Upper lobe of left lung (tissue), 6 donors: ENCODE measurements at places on chromosomes 5 and 9. TPM values are rescaled to one million over a fixed set of nuclear protein-coding genes. Genes with fewer than 3 reads are reported as not detected.
A peak's percentile ranks its signal among the peaks of the same experiment; 100 is the strongest.

The CTXN3 gene
- total RNA-seq = not detected

The PCDHA2 gene
- 0.13 TPM for total RNA-seq

The DNAJC25 gene
- 4.5 TPM for total RNA-seq

The SNCAIP gene
- total RNA-seq = 1.2 TPM

The RASEF gene
- 20.2 TPM for total RNA-seq

The BTNL3 gene
- total RNA-seq = not detected

The PTGS1 gene
- total RNA-seq = 9.6 TPM

The CBY3 gene
- not detected for total RNA-seq

The CD180 gene
- total RNA-seq = 1.00 TPM

GRCh38 chr5:172403189-172403796, 51.0 kb downstream of the SH3PXD2B start:
- peak; percentile 37 for DNase-seq

DNA sequence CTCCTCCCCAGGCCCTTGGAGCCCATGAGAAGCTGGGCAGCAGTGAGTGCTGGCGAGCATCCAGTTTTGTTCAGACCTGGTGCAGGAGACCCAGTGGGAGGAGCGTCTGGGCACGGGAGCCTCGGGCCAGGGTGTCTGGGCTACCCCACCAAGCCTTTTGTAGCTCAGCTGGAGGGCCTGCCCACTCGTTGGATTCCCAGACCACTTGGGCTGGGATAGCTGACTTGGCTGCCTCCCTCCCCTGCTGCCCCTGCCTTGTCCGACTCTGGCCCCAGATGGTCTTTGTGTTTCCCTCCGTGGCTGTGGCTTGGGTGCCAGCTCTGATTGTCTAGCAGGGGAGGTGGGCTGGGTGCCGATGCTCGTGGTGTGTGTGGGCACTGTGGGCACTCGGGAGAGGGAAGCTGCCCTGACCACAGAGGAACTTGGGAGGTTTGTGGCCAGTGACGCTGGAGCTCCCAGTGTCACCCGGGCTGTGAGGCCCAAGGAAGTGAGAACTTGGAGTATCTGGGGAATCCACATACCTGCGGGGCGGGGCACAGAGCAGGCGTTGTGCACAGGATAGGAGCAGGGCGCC, 47.3 kb downstream of the WNK2 start:
- DNase-seq = peak; percentile 68

- DNase-seq = no peak
Measured at GRCh38 chr9:14797435-14797834, 74.9 kb upstream of the CER1 start.

DNA sequence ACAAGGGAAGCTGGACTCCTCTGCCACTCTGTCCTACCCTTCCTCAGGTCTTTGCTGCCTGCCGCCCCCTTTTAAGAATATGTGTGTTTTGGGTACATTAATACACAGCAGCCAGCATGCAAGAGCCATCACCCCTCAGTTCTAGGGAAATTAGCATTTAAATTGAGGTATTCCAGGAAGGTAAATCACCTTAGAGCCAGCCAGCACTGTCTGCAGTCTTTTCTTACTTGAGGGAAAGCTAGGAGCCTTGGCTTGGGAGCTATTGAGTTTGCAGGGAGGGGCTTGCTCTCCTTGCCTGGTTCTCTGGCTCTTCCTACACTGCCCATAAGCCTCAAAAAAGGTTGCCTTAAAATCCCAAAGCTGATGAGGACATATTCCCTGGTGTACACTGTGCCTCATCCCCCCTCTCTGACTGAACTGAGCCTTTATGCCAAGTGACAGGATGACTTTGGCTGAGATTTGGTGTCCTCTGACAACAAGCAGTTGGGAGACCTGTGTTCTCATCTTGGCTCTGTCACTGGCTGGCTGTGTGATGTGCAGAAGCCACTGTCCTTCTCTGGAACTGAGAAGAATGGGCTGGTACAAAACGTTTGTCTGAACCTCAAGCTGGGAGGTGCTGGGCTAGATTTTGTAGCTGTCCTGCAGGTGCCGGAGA, 54.1 kb downstream of the TRIM32 start:
- no peak for DNase-seq

GRCh38 chr5:148768806-148769415, 57.5 kb upstream of the ADRB2 start:
- DNase-seq = no peak

DNA sequence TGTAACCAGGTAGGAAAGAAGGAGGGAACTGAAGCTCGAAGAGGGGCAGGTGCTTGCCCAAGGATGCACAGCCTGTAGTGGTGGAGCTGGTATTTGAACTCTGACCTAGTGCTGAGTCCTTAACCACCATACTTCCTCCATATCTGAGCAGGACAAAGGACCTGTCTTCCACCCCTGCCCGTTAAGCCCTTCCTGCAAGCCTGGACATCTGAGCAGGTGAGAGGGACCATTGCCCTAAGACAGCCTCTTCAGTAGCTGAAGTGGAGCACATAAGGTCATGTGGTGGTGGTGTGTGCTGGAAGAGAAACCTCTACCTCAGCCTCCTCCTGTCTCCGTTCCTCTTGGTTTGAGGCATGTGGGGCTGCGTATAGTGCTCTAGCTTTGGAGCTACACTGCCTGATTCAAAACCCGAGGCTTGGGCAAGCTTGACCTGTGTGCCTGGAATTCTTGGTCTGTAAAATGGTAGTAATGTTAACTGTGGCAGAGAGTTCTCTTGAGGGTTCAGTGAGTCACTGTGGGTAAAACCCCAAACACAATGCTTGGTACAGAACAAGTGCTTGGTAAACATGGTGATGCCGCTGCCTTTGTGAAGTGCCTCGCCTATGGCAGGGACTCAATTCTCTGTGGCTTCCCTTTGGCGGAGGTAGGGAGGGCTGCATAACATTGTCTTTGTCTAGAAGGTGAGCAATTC, 7.4 kb downstream of the GALNT10 start:
- DNase-seq = peak; percentile 85

DNA sequence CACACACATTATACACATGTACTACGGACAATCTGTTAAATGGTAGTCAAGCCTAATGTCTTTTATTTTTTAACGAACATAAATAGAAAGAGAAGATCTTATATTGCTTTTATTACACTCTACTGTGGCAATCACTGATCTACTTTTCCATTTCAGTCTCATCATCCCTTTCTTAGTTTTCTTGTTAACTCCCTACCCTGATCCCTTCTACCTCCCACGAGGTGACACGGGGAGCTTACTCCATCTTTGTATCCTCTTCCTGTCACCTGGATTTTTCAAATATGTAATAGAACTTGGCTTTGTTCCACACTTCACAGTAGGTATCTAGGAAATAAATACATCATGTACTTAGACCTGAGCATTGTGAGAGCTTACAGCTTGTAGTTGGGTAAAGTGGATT, 211.0 kb downstream of the PIK3R1 start:
- DNase-seq = no peak

DNA sequence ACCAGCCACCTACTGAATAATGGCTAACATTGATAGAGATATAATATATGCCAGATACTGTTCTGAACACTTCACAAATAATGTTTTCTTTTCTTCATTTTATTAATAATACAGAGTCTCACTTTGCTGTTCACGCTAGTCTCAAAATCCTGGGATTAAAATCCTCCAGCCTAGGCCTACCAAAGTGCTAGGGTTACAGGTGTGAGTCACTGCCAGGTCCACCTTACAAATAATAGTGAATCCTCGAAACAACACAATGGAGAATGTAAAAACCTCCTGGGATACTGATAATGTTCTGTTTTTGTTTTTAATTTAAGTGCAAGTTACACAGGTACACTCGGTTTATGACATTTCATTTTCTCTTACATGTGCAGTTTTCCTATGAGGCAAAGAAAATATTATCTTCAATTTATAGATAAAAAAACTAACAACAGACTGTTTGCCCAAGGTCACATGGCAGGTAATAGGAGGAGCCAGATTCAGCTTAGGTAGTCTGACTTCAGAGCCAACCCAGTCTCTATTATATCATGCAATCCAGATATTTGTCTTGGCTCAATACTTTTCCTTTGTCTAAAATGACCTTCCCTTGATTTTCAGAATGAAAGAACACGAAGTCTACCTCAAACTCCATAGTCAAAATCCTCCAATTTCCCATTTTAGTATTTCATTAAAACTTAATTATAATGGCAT, 7.8 kb downstream of the ZFR start:
- DNase-seq = no peak

- no peak for DNase-seq
Measured at GRCh38 chr9:18928711-18929110, 104.3 kb downstream of the SAXO1 start.

- peak; percentile 49 for DNase-seq
Measured at GRCh38 chr9:34993502-34994259, 4.1 kb downstream of the DNAJB5 start.

- DNase-seq = no peak
Measured at GRCh38 chr5:57681942-57682341, 199.3 kb upstream of the ACTBL2 start.

GRCh38 chr5:109496112-109496511, 86.3 kb upstream of the PJA2 start:
- no peak for DNase-seq

GRCh38 chr5:148864113-148864841, 37.9 kb downstream of the ADRB2 start:
- no peak for DNase-seq

- peak; percentile 79 for DNase-seq
Measured at GRCh38 chr9:970151-970996, 6.1 kb upstream of the DMRT3 start.

DNA sequence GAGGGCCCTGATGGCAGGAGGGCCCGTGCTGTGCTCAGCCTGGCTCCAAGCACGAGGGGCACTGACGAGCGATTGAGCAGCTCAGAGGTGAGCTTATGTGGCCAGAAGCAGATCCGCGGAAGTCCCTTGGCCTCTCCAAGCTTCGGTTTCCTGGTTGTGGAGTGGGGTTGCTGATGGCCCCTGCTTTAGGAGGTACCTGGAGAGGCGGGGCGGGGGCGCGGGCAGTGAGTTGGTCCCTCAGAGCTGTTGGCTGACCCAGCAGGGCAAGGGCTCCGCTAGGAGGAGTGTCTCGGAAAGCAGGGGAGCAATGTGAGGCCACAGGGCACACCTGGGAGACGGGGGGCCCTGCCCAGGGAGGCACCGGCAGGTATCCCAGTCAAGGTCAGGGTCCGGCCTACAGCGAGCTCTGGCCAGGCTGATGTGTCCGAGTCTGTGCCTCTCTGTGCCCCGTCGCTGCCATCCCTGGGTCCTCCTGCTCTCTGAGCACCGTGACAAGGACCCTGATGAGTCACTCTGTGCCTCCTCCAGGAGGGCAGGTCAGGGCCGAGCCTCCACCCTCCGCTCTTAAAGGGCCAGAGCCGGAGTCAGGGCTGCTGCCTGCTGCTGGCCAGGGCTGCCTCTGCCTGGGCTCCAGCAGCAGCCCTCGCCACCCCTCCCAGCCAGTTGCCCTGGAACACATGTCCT, 14.8 kb downstream of the NCS1 start:
- peak; percentile 57 for DNase-seq

DNA sequence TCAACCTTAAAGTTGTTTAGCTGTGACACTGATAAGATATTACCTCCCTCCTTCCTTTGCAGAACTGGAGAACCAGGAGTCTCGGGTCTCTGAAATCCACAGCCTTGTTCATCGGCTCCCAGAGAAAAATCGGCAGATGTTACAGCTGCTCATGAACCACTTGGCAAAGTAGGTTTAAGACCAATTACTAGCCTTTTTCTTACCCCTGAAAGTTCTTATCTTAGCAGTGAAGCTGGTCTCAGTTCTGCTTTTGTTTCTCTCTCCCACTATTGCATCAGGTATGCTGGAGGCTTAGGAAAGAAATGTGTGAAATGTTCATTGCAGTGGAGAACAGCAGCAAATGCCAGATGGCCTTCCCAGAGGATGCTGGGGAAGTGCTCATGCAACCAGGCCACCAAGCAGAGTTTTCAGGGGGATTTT, 287.4 kb downstream of the ARHGAP26 start:
- DNase-seq = no peak
